ENCODE measurements at places on chromosomes 5 and 9.

- ATAC-seq: peak; percentile 94
Measured at GRCh38 chr9:120402741-120403542, 177.0 kb downstream of the CDK5RAP2 start.

DNA sequence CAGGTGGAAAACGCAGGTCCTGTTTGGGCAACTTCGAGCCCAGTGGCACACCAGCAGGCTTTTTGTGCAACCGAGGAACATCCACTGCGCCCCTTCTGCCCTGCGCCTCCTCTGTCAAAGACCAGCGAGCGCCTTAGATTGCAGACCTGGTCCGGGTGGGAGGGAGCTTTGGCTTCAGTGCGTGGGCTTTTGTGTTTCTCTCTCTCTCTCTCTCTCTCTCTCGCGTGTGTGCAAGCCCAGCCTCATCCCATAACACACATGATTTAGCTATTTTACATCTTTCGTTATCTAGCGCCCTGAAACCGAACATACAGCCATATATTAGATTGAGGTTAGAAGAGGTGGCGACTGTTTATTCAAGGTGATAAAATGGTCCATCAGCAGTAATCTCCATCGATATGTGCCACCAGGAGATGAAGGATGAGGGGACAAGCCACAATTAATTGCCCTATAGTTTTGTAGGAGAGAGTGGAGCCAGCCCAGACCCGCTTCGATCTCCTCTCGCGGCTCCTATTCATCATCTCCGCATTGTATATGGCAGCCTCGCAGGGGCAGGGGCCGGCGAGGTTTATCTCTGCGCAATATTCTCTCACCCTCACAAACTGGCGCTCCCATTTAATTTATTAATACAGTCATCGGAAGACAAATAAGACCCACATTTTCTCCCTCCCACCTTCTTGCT, 5.3 kb downstream of the PRDM6 start:
- ATAC-seq: no peak

GRCh38 chr5:92320446-92320845, 937.3 kb upstream of the ARRDC3 start:
- no peak for ATAC-seq

- ATAC-seq: no peak
Measured at GRCh38 chr5:2131196-2131595, 248.5 kb upstream of the IRX4 start.

DNA sequence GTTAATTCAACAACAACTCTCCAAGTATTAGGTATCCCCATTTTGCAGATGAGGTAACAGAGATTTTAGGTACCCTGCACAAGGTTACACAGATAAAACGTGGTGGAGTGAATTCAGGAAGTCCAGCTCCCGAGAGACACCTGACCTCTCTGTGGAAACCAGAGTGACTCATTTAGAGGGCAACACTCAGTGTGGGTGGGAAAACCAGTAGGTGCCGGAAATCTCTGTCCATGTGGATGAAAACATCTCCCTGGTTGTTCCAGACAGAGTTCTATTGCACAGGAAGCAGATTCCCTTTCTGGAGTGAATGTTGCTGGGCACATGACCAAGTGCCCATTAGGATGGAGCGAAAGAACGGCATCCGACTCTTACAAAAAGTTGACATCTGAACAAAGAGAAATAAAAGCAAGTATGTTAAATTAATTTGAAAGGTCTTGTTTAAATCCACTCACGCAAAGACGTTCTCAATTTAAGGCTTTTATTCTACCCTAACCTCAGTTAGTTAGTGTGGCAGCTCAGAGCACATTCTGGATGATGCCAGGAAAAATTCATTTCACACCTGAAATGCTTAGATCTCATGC, 391.9 kb upstream of the WWC1 start:
- no peak for ATAC-seq

GRCh38 chr5:16871746-16872339, 64.2 kb downstream of the MYO10 start:
- peak; percentile 26 for ATAC-seq

GRCh38 chr5:108836492-108836891, 88.8 kb downstream of the FER start:
- ATAC-seq: no peak

- no peak for ATAC-seq
Measured at GRCh38 chr5:99369797-99370593, 441.2 kb upstream of the CHD1 start.

GRCh38 chr9:92724528-92725265, 39.9 kb downstream of the BICD2 start:
- ATAC-seq: no peak

DNA sequence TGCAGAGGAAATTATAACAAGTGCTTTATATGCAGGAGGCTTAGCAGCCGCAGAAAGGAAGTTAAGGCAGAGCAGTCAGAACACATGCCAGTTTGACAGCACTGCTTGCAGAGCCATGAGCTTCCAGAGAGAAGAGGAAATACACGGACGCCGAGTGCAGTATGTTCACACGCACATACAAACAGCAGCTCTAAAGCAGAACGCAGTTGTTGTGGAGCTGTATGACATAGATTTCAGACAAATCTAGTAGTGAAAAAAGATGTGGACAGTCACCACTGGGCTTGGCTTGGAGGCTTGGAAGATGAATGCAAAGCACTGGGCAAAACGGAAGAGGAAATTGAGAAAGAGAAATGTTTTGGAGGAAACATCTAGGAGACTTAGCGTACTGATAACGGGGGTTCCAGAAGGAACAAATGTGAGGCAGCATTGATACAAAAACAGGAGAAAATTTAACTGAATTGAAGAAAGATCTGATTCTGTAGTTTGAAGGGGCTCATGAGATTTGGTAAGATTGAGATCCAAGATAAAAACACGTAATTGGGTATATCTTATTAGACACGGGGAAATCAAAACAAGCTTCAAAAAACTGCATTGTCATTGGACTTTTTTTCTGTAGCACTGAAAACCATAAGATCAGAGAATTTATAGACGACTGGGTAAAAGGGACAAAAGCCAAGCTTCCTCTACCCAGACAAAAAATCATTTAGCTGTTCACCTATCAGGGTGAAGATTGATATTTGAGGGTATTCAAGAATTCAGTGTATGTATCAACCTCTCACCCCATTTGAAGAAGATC, 19.6 kb upstream of the ROPN1L start:
- ATAC-seq: no peak

GRCh38 chr9:136031741-136032730, 63.1 kb downstream of the NACC2 start:
- ATAC-seq: no peak

- peak; percentile 2 for ATAC-seq
Measured at GRCh38 chr9:85742597-85742936, 813 bp upstream of the AGTPBP1 start.

DNA sequence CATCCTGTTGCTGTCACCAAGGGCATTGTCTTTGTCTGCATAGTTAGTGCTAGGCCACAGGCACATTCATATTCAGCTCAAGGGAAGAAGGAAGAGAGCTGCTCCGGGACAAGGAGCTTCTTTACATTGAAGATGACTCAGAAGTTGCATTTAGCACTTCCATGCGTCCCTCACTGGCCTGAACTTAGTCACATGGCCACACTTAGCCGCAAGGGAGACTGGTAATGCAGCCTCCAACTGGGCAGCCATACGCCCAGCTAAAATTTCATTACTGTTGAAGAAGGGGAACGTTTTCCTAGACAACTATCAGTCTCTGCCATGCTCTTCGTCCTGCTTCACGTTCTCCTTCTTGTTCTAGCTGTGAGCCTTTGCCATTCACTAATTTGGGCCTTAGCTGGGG, 20.0 kb downstream of the ACTL7B start:
- no peak for ATAC-seq

- ATAC-seq: no peak
Measured at GRCh38 chr5:180334176-180334575, 19.0 kb downstream of the GFPT2 start.

DNA sequence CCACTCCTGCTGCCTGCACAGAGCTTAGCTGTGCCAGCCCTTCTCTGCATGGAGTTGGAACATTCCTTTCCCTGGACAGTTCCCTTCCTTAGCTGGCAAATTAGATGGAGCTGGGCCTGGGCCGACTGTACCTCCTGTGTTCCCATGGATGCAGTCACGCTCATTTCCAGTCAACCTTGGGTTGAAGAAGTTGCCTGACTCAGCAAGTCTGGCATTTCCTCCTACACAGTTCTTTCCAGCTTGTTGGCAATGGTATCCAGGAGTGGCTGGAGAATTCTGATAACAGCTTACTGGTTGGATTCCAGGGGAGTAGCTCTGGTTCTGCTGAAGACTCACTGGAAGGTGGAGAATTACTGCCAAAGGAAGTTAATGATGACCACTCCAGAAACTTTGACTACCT, 9.2 kb upstream of the TAF1L start:
- ATAC-seq: peak; percentile 60

DNA sequence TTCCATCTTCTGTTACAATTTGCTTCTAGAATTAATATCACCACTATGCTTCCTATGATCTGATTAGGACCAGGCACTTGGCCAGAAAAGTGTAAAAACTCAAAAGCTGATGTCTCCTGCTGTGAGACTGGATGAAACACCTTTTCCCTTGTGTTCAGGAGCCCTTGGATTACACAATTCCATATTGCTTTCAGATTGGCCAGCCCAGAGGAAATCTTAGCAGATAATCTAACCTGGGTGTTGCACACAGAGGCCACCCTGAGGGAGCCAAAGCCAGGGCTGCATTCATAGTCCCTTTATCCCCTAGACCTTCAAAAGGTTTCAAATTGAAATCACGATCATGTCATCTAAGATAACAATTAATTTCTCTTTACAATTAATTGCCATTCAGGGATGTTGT, 94.1 kb upstream of the SELENOP start:
- ATAC-seq: no peak
